T-helper 2 cell treated with Interferon-gamma antibody and Interleukin-4, amounts not matched to agents 5 μg/mL and 100 μg/mL, for 36 hours (primary cell): ENCODE measurements at places on chromosomes 2 and 18.

- no peak for DNase-seq
Observed at GRCh38 chr2:182554950-182555349, 128.1 kb upstream of the PDE1A start.

- no peak for DNase-seq
Observed at GRCh38 chr2:31141443-31142085, 3.3 kb upstream of the GALNT14 start.

- no peak for DNase-seq
Observed at GRCh38 chr18:4040391-4041092, 414.6 kb downstream of the DLGAP1 start.

- no peak for DNase-seq
Observed at GRCh38 chr2:67945940-67946339, 116.9 kb downstream of the C1D start.

- DNase-seq = no peak
Observed at GRCh38 chr18:1652018-1652417, 747.3 kb downstream of the ADCYAP1 start.

DNA sequence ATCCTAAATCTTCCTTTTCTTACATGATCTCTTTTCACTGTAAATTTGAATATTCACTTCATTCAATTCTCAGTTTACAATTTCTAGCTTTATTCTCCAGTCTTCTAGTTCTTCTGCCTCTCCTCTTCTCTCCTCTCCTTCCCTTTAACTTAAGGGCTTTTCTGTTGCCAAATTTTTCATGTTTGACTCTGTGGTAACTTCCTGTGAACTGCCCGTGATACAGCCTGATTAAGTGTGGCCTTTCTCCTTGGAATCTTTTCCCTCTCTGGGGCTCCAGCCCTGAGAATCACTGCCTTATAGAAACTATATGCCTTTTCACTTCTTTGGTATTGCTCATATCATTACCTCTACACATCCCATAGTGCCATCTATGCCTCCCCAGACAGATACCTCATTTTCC, 1923.8 kb upstream of the CELF4 start:
- DNase-seq = no peak

GRCh38 chr2:201882353-201883090, 76.2 kb downstream of the CDK15 start:
- no peak for DNase-seq

DNA sequence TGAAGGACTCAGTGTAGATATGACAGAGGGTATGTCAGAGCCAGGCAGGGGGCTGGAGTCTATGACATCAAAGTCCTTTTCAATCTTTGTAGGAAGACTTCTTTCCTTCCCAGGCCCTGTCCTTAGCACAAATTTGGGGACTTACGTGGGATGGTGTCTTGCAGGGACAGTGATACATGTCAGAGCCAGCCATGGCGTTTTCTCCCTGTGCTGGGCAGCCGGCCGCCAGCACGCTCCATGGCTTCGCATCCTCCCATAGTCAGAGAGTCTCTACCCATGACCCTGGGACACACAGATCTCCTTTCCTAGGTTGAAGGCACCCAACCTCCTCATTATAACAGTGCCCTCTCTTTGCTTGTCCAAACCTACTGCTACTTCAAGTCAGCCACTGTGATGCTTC, 156.9 kb upstream of the MYCN start:
- DNase-seq = no peak

DNA sequence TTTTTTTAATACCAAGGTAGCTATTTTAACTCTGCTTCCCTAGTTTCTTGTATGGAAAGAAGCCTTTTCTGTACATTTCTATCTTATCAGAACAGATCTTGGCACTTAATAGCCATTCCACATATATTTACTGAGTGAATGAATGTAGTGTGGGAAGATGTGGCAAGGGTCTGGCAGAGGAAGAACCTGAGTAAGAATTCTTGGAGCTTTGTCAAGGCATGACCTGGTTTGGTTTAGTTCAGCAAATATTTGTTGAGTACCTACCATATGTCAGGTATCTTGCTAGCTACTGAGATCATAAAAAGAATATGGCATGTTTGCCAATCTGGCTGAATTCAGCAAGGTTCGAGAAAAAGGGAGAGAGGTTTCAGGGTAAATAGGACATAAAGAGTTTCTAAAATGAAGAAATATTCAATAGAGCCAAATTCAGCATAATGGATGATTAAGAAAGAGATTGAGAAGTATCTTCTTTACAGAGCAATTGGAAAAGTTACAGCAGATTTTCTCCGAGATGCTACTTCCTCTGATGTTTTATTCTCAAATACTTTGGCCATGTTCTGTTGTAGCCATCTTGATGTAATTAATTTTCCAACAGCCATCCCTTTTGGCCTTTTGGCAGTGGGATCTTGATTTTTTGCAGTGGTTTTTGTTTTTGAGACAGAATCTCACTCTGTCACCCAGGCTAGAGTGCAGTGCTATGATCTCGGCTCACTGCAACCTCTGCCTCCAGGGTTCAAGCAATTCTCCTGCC, 21.7 kb upstream of the MEP1B start:
- no peak for DNase-seq

- DNase-seq = no peak
Observed at GRCh38 chr2:50225021-50225928, 806.7 kb downstream of the NRXN1 start.

DNA sequence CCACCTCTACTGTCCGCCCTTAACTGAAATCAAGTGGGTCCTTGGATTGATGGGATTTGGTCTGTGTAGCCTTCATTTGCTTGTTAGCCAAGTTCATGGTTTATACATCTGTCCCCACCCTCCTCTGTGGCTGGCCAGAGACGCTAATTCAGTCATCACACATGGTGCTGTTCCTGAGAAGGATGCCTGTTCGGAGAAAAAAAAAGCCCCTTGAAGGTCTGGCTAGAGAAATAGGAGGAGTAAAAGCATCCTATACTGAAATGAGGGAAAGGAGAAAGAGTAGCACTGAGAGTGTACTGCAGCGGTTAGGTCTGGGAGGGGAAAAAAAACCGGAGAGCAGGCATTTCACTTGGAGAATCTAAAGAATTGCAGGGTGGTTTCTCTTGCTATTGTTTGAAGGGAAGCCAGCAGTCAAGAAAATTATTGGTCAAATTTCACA, 180.6 kb upstream of the EPAS1 start:
- no peak for DNase-seq

GRCh38 chr2:23622966-23623675, 238.1 kb downstream of the KLHL29 start:
- DNase-seq = no peak

GRCh38 chr2:233117351-233117750, 57.2 kb downstream of the INPP5D start:
- DNase-seq = no peak

DNA sequence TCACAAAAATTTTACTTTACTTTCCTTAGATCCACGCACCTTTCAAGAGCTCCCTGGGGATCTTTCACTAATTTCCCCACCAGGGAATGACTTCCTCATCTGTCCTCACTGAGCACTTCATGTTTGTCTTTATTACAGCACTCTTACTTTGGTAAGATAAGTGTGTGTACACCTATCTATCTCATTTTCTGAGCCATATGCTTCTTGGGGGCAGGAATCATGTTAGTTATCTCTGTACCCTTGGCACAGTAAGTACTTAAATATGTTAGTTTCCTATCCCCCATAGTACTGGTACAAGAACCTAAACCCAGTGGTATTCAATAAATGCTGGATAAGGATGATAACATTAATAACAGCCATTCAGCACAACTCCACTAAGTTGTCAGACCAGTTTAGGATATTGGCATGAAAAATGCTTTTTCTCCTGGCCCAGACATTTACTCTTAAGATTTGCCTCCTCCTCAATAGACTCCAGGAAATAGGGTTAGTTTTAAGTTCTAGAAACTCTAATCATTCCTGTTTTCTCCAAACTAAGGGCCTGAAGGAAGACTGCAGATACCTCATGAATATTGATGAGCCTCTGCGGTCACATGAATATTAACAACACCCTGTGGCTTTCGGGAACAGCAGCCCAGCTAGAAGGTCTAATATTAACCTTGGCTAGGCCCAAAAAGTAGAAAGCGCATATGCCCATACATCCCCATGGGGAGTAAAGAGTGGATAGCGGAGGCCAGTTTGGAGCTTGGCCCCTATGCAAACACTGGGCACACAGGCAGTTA, 38.2 kb downstream of the NHEJ1 start:
- no peak for DNase-seq

DNA sequence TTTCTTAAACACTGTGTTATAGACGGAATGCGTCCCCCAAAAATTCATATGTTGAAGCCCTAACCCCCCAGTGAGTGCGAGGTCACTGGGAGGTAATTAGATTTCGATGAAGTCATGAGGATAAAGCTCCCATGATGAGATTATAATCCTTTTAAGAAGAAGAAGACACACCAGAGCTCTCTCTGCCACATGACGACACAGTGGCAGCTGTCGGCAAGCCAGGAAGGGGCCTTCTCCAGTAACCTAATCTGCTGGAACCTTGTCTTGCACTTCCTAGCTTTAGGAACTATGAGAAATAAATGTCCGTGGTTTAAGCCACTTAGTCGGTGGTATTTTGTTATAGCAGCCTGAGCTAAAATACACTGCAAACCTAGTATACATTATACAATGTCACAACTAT, 12.3 kb downstream of the TMEM237 start:
- no peak for DNase-seq

DNA sequence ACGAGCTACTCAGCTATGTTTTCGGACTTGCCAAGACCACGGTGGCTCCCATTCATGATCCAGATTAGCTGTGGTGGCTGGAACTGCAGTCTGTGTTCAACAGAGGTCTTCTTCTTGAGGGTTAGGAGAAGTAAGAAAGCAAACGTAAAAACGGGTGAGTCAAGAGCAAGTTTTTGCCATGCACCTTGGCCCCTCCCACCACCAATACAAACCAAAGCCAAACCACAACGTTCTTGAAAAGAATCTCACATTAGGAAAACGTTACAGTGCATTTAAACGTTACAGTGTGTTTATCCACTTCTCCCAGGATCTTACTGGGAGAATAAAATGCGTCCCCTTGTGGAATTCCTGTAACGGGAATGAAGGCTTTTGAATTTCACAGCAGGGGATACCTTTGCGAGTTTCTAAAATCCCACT, 725 bp downstream of the FBXO48 start:
- peak; percentile 68 for DNase-seq

- DNase-seq = no peak
Observed at GRCh38 chr2:120493231-120493630, 147.3 kb downstream of the INHBB start.

- DNase-seq = peak; percentile 67
Observed at GRCh38 chr18:49814147-49814499, 790 bp upstream of the ACAA2 start.

GRCh38 chr2:41724465-41724864, 323.4 kb upstream of the PKDCC start:
- no peak for DNase-seq

DNA sequence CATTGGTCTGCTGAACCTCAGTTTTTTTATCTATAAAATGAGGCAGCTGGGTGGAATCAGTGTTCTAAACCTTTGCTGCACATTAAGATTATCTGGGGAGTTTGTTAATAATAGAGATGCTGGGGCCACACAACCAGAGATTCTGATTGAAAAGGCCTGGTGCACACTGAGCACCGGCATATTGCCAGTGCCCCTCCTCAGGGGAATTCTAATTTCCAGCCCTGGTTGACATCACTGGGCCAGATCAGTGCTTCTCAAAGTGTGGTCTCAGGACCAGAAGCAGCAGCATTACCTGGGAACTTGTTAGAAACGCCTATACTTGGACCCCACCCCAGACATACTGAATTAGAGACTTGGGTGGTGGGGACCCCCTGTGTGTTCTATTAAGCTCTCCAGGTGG, 112.5 kb downstream of the SETBP1 start:
- DNase-seq = no peak
